ENCODE measurements at places on chromosomes 2 and 18.
A peak's percentile ranks its signal among the peaks of the same experiment; 100 is the strongest.

DNA sequence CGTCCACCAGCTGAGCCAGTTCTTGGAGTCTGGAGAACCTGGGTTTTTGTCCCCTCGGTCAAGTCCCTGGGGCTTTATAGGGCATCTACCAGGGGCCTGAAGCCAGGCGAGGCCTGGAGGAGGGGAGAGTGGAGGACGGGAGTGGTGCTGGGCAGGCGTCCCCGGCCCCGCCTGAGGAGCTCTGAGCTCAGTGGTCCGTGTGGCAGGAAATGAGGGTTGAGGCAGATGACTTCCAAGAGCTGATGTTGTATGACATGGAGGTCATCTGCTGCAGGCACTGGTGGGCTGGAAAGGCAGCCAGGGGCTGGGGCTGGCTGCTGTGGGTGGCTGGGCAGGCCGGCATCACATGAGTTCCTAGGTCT, 118.5 kb upstream of the HS6ST1 start:
- no peak for DNase-seq

- DNase-seq, result no peak
Measured at GRCh38 chr2:225764346-225764745, 364.8 kb downstream of the NYAP2 start.

DNA sequence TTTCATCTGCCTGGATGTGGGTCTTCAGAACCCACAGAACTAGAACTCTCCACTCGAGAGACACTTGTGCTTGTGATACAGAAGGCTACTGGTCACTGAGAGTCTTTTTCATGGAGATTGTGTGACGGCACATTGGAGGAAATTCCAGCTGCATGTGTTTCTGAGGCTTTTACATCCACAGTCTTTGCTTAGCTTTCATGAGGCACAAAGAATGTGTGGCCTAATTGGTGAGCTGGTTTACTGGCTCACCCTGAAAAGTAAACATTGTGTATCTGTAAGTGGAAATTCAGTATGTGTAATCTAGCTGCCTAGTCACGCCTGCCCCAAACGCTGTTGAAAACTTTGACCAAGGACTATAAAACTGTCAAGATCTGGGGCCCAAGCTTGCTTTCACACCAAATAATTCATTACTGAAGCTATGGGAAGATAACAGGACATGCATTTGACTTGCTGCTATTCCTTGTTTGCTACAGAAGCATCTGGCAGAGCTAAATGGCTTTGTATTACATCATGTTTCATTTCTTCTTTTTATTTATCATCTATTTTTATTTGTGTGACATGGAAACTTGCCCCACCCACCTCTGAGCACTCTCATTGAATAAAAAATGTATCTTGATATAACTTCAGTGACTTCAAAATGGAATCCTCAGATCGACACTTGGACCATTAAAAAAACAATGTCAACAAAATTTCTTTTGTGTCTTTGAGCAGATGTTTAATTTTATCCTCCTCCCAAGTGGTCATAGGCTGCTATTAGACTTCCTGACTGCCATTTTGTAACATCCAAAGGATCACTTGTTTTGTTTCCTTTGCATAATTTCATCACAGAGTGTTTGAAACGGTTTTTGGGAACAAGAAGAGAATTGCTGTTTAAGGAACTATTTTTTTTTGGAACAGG, 80.2 kb downstream of the EFEMP1 start:
- no peak for DNase-seq

GRCh38 chr18:59446012-59446411, 86.9 kb upstream of the LMAN1 start:
- peak; percentile 51 for DNase-seq

- DNase-seq, result no peak
Measured at GRCh38 chr18:730692-731091, 18.3 kb upstream of the ENOSF1 start.

DNA sequence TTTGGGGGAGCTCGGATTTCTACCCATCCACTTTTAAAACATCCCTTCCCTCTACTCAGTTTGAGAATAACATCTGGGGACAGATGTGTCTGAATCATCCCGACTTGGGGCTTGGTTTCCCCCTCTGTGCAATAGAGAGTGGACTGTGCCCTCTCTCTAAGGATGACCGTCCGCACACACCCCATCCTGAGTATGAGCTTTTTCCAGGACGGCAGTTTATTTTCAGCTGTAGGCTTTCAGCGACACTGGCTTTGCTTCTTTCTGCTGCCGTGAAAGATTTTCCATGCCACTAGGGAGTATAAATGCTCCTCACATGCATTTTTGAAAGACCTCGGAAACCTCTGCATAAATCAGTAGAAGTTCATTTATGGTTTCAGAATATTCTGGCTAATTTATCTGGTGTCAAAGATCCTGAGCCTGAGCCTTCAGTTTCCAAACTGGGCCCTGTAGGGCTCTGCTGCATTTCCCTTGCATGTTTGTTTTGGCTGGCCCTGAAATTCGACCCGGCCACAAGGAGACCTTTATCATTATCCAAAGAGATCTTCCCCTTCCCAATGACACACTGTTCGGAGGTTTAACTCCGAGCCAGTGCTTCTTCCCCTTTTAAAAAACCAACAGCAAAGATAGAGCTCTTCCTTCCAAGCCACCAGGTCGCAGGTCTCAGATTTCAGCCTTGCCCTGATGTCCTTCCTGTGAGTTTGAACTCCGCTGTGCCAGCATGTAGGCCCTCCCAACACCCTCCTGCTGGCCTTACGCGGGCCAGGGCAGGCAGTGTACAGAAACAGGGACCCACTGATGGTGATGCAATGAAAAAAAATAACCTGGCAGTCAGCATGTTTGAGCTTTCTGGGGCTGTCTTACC, 53.3 kb downstream of the FECH start:
- DNase-seq, result no peak

- no peak for DNase-seq
Measured at GRCh38 chr18:62590799-62591590, 68.2 kb downstream of the ZCCHC2 start.

DNA sequence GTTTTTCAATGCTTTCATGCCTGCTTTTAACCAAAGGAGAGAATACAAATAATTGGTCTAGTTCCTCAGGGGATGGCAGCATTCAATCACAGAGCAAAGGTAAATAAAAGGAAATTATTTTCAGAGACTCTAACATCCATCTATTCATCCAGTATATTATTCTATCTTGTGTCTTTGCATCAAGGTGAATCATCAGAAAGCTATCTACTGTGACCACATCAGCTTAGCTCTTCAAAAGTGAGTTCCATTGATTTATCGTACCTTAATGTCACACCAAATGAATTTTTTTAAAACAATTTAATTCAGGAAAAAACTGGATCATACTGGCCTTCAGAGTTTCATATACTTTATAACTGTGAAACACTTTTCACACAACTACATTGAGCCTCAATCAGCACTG, 66.1 kb downstream of the CHN1 start:
- DNase-seq, result no peak

DNA sequence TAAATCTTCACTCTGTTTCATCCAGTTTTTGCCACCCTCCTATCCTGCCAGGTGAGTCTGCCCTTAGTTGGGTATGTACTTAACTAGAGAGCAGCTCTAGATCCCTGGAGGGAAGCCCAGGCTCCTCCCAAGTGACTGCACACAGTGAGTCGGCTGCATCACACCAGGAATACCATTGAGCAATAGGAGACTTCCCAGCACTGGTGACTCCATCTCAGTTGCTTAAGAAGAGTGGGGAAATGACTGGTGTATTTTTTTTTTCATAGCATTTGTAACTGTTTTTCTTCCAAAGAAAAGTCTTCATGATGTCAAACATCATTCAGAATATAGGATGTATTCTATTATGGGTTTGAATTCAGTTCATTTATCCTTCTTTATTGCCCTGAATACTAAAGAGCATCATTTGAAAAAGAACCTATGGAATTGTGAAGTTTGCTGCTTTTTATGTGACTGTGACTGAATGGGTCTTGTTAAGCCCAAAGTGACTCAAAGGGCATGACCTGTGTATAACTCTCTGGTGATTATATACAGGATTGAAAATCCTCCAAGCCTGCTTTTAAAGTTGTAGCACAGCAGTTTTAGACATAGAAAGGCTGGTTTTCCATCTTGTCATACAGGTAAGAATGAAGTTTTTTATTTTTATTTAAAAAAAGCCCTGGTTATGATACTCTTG, 84.3 kb downstream of the MAP3K20 start:
- no peak for DNase-seq

Measured in spinal cord (tissue), 10 donors.